ENCODE measurements at places on chromosomes 16 and 17.

GRCh38 chr17:1943436-1943831, 81.7 kb downstream of the RTN4RL1 start:
- no peak for DNase-seq

DNA sequence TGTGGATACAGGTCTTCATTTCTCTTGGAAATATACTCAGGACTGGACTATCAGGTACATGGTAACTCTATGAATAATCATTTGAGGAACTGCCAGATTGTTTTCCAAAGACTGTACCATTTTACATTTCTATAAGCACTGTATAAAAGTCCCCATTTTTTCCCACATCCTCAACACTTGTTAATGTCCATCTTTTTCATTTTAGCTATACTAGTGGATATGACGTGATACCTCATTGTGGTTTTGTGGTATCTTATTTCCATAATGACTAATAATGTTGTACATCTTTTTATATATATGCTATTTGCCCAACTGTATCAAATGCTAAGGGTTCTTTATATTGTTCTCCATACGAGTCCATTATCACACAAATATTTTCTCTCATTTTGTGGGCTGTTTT, 22.9 kb downstream of the NUP88 start:
- DNase-seq = no peak

- no peak for DNase-seq
These were observed 1.0 kb downstream of the BAHCC1 start for GRCh38 chr17:81396278-81396721.

DNA sequence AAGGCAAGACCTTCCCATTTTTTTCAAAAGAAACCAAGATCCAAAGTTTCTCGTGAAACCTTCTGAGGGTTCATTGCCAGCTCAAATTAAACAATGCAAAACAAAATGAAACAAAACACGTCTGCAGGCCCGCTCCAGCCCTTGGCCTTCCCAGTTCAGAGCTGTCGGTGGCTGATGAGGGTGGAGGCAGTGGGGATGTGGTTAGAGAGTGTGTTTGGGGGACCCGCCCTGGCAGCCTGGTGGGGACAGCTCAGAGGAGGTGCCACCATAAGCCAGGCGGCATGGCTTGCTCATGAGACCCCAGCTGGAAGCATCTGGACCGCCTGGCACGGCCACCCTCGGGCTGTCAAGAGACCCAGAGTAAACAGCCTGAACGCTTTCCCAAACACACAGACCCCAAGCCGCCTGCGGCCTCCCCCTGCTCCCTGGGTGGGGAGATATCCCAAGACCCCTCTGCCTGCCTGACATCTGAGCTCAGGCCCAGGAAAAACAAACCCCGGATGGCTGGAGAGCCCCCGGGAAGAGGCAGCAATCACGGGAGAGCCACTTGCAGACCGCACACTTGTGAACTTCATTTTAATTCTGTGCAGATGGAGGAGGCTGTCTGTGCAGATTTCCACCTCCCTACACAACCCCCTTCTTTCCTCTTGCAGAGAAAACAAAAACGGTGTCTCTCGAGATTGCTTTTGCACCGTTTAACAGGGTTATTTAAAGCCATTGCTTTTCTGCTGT, 35.4 kb upstream of the LITAF start:
- DNase-seq = peak; percentile 34

GRCh38 chr16:57799600-57800199, 2.6 kb downstream of the KIFC3 start:
- no peak for DNase-seq

GRCh38 chr16:396199-396598, 800 bp upstream of the NME4 start:
- no peak for DNase-seq

DNA sequence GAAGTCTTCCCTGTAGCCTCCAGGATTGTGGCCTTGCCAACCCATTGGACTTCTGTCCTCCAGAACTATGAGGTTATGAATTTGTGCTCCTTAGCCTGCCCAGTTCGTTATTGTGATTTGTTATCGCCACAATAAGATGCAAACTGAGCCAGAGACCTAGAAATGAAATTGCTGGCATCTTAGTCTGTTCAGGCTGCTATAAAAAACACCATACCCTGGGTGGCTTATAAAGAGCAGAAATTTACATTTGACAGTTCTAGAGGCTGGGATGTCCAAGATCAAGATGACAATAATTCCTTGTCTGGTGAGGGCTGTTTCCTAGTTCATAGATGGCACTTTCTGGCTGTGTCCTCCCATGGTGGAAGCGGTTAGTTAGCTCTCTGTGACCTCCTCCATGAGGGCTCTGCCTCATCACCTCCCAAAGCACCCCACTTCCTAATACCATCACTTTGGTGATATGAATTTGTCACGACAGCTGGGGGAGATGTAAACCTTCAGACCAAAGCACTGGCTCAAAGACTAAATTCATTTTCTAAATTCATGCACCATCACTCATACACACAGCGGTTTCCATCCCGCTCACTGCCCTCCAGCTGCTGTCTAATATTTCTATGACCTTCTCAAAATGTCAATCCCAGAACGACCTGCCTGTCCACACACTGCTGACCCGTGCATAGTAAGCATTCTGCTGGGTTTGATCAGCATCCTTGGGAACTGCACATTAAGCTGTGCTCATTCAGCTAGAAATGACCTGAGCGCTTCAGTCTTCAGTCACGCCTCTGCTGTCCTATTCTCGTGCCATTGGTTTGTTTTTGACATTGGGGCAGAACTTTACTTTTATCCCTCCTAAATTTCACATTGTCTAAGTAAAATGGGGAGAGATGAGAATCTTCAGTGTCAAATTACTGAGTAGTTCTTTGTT, 36.6 kb downstream of the GINS3 start:
- DNase-seq = no peak

DNA sequence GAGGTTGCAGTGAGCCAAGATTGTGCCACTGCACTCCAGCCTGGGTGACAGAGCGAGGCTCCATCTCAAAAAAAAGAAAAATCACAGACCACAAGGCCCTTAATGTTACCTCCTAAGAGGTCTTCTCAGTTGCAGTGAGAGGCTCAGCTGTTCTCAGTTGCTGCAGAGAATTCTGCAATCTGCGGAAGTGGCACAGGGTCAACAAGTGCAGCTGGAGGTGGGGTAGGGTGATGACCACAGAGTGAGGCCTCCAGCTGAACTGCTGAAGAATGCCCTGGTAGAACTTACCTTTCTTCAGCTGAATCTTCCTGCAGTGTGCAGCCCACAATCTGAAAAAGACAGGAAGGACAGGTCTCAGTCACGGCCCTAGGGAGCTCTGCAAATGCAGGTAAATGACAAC, 26.3 kb downstream of the CNTNAP1 start:
- no peak for DNase-seq

DNA sequence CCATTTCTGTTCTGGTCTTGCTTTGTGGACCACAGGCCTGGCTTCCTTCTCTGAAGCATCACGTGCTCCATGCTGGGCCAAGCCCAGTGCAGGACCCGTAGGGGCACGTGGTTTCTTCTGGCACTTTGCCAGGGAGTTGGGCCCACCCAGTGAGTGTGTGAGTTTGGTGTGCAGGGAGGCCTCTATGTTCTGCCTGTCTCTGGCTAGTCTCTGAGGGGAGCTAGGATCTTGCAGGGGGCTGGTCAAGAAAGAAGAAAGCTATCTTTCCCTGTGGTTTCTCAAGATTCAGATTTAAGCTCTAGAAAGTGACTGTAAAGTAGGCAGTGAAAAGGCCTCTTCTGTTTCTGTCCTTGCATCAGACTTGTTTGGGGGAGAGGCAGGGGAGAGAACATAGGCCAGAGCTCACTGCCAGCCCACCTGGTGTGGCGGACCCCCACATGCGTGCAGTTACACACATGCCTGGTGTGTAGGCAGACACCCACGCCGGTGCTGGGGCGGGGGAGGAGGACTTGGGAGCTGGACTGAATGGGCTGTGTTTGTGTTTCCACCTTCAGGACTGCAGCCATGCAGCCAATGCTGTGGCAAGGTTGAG, 11.8 kb downstream of the LASP1 start:
- DNase-seq = no peak

Data from activated CD4-positive, alpha-beta T cell treated with anti-CD3 and anti-CD28 coated beads for 1 hour (primary cell).